ENCODE measurements at places on chromosomes 6 and 20.

- no peak for DNase-seq
Observed at GRCh38 chr6:34909320-34909883, 20.3 kb downstream of the ANKS1A start.

GRCh38 chr6:18165751-18166150 is 10.5 kb downstream of the KDM1B start:
- DNase-seq: no peak

DNA sequence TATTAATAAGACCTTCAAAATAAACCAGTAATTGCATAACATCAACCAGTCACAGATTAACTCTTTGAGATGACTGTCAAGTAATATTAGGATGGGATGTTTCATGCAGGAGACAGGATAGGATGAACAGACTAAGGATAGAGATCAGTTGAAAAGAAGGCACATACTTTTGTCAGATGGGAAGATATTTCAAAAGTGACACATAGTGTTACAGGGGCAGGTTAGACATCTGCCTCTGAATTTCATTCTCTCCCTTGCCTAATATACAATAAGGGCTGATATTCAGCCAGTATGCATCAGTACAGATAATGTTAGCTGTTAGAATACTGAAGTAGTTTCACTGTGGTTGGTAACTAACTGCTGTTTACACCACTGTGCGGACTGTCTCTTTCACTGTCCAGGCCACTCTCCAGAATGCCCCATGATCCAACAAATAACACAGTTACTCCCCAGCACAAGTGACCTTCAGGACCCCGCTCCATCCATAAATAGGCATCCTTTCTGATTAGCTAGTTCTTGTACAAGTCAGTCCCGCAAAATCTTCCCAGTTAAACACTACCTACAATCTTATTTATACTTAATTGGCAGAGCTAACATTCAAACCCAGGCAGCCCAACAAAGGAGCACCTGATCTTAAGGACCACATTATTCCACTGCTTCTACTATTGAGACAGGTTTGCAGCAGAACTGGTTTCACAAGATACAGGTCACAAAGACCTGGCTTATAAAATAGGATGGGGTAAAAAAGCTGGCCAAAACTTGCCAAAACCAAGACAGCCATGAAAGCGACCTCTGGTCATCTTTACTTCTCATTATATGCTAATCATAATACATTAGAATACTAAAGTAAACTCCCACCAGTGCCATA is 21.9 kb upstream of the PLN start:
- no peak for DNase-seq

DNA sequence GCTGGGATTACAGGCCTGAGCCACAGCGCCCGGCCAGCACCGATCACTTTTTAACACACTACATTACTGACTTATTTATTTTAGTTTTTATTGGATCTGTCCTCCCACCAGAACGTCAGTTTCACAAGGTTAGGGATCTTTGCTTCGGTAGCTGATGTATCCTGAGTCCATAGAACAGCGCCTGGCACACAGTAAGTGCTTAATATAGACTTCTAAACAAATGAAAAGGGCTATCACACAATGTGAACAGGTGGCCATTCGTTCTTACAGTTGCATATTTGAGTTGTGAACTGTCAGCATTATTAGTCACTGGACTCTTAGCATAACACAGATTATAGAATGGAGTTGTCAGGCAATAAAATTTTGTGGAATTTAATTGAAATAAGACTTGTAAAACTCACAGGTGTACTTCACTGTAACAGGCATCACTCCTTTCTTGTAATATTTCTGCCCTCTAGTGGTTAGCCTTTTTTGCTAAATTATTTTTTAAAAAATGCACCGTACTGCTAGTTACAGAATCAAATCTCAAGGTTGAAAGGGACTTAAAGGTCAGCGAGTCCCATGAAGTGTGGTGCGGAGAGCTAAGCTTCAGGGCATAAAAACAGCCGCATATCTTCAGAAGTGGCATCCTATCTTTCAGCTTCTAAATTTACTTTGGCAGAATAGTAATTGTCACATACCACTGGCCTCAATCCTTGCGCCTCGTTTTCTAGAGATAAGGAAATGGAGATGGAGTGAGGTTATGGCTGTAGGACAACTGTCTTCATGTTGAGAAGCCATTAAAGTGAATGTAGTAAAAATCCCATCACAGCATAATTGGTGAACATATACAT is 3.4 kb upstream of the TBC1D7 start:
- no peak for DNase-seq

DNA sequence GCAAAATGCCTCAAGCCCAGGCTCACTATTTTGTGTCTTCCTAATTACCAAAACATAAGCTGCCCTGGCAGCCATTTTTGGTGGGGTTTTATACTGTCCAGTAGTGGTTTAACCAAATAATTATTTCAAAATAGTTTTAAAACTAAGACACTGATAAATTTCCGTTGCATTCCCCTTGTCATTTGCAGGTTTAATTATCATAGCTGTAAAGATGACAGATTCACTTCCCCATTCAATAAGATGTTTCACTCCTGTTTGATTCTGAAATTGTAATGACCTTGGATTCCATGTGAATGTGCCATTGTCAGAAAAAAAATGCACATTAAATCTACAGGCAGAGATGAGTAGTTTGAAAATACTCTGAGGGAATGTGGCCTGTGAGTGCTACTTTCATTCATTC is 172.0 kb downstream of the COL9A1 start:
- DNase-seq: no peak

DNA sequence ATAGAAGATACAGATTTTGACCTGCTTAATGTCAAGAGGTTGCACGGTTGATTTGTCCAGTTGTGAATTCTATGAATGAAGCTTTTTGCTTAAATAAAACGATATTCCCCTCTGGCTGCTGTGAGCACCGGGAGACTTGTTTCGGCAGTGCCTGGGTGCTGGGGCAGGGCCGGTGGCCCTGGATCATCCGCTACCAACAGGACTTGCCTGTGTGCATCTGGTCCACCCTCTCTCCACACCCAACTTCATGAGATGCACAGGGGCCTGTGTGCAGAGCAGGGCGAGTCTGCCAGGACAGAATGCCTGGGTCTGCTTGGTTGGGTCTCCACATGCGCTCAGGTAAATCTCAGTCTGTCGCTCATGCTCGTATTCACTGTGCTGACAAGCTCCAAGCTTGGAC is 65.5 kb downstream of the TSHZ2 start:
- no peak for DNase-seq

DNA sequence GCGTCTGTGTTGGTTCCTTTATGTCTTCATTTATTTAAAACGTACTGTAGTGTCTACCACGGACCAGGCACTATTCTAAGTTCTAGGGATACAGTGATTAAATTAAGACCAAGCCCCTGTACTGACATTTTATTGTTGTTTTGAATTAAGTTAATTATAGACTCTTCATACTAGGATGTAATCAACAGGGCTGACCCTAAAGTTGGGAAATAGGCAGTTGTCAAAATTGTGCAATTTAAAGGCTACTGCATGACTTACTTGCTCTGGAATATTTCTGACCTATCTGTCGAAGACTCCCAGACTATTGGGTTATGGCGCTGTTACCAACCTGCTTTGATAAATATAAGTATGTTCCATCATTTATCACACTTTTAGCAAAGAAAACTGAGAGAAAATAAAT is 6.7 kb downstream of the MYO6 start:
- no peak for DNase-seq

DNA sequence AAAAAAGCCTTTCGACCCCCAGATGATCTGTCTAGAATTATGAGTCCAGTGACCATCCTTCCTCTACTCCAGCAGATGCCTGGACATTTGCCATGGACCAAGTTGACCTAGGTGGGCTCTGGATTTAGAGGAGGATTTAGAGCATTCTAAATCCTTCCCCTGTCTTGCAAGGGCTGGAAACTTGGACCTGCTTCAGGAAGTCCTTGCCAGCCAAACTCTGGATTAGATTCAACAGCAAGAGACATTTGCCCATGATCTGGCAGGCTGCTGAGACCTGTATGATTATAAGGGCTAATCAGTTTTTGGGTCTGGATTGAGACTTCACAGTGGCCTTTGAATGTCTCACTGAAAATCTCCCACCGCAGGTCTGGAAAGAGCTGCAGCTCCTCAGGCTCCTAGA is 13.1 kb upstream of the HDGFL1 start:
- DNase-seq: no peak

DNA sequence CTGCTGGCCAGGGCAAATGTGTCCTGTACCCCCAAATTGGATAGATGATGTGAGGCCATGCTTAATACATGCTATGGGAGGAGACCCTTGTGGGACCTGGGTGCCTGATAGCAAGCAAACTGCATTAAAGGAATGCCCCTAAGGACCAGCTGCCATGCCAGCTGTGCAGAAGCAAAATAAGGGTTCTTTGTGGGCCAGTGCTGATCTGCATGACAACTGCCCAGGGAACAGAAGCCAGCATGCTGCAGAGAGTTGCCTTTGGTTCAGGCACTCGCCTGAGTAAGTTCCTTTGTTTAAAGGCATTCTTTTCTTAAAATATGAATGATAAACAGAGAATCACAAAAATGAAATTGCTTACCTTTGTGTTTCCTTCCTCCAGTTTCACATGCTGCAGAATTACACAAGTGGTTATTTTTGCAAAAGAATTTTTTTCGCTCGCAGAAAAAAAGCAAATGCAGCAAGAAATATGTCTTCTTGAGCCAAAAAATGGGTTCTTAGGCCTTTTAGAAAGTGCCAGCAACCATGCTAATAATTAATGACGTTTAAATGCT is 6.9 kb upstream of the SYNDIG1 start:
- DNase-seq: no peak

GRCh38 chr6:18161431-18161830 is 6.2 kb downstream of the KDM1B start:
- no peak for DNase-seq

GRCh38 chr20:9945408-9945807 is 89.4 kb upstream of the ANKEF1 start:
- DNase-seq: no peak

DNA sequence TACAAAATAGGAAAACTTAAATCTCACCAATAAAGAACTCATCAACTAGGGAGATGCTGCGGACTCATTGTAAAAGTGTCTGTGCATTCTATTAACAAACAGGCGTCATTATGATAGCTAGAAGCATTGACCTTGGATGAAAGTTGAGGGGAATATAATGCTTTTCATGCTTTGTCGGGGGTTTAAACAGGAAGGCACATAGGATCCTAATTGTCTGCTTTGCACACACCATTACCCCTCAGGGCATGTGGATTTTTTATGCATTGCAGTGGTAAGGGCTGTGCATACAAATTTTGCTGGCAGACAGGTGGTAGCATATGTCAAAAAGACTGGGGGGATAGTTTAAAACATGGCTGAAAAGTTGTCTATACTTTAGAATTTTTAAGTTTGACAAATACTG is 447.9 kb upstream of the PLCB4 start:
- no peak for DNase-seq

GRCh38 chr6:49847673-49848072 is 18.7 kb downstream of the CRISP1 start:
- no peak for DNase-seq

DNA sequence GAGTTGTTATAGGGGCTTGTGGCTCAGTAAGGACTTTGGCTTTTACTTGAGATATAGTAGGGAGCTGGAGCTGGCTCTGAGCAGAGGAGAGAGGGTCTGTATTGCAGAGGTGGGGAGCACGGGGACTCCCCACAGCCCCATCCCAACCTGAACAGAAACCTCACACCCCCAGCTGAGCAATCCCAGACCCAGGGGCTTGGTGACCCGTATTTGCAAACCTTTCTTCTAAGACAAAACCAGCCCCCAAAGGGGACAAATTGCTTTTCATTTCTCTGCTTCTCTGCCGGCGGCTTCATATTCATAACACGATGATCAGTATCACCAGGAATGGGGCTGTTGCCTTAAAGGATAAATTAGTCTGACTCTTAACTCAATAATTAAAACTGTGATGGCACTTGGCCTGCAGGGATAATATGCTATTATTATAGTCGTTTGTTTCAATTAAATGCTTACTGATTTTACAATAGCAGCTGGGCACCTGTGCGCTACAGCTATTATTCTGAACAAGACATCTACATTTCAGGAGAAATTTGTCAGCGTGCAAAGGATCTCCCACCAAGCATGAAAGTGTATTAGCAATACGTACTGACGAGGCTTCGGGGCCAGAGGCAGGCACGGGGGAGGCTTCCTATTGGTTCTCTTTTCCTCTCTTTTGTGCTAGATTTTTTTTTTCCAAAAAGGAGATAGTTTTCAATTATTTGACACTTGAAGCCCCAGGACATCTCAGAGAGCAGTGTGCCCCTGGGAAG is 118.1 kb downstream of the TOX2 start:
- no peak for DNase-seq

DNA sequence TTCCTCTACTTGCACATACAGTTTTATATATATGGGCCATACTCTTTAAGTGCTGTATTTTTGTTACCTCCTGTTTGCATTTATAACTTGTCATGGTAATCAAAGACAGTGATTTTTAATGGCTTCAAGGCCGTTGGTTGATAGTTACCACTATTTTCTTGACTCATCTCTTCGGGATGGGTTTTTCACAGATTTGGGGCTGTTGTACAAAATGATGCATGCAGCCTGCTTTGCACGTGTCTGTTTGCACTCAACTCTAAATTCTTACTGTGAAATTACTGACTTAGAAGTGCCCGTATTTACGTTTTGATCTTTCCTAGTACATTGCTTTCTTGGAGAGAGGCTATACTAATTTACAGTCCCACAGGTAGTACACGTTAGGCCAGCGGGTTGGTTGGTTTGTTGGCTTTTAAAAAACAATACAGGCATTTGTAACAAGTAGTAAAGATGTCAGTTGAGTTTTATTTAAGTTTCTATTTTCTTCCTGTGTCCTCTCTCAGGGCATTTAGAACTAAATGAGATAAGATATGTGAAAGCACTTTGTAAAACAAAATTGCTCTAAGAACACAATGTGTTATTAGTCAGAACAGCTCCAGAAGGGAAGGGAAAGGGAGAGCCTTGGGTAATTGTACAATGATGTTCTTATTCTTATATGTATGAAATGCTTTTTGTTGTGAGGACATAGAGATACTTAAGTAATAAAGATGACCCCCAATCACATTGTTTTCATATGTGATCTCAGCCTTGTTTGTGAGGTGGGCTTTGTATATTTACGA is 11.7 kb downstream of the JARID2 start:
- DNase-seq: no peak

DNA sequence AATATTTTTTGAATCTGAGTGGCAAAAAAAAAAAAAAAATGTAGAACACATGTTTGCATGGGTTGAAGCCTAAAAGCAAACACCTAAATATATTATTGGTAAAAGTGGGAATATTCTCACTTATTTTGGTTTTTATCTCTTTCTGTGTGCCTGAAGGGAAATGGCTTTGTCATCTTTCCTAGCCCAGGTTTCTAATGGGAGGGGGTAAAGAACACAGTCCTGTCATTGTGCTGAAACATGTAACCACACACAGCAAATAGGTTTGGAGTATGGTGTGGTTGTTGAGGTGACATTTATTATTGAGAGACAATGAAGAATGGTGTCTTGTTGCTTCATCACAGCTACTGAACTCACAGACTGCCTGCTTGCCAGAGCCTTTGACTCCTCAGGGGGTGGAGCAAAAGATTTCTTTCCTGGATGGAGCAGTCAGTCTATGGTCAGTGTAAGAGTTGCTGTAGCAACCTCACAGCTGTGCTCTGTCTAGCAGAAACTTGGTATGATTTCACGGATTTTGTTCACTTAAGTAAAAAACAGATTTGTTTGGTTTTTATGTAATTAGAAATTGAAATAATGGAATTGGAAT is 70.2 kb downstream of the CEP57L1 start:
- no peak for DNase-seq

Data from activated T-helper 1 cell treated with anti-CD3 and anti-CD28 coated beads, Interleukin-2, amount 50 U/mL, for 16 hours (primary cell).